ENCODE measurements at places on chromosomes 4 and X.
A peak's percentile ranks its signal among the peaks of the same experiment; 100 is the strongest.

DNA sequence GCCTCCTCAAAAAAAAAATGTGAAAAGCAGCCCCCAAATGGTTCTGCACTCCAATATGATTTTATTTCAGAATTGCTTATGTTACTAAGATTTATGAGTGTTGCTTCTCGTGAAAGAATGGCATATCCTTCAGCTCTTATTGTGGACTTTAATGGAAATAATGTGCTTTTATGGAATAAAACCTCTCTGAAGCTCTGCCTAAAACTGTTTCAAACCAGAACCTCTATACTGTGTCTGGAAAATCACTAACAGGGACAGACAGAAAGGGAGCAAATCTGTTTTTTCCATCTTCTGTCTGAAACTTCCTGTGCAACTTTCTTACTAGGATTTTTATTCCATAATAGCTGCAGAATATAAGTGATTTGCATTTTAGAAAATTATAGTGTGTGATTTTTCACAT lies 493.1 kb downstream of the ANKRD50 start:
- DNase-seq, result no peak

DNA sequence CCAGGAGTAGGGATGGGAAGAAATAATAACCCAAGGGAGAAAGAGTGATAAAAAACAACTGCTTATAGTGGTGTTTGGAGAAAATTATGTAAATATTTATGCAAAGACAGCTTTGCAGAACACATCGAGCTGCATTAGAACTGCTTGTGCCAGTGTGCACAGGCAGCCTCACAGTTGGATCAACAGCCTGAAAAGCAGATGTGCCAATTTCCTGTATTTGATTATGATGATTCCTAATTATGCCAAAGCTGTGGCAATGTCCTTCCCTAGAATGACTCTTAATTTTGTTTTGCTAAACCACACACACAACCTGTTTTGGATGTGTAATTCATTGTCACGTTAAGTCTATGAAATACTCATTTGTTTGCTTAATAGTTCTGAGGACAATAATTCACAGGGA lies 30.6 kb upstream of the ANTXR2 start:
- DNase-seq, result no peak

- no peak for DNase-seq
These were observed 25.0 kb upstream of the RAPGEF2 start for GRCh38 chr4:159077702-159078495.

GRCh38 chr4:76806757-76807156 lies 91.2 kb downstream of the SOWAHB start:
- no peak for DNase-seq

DNA sequence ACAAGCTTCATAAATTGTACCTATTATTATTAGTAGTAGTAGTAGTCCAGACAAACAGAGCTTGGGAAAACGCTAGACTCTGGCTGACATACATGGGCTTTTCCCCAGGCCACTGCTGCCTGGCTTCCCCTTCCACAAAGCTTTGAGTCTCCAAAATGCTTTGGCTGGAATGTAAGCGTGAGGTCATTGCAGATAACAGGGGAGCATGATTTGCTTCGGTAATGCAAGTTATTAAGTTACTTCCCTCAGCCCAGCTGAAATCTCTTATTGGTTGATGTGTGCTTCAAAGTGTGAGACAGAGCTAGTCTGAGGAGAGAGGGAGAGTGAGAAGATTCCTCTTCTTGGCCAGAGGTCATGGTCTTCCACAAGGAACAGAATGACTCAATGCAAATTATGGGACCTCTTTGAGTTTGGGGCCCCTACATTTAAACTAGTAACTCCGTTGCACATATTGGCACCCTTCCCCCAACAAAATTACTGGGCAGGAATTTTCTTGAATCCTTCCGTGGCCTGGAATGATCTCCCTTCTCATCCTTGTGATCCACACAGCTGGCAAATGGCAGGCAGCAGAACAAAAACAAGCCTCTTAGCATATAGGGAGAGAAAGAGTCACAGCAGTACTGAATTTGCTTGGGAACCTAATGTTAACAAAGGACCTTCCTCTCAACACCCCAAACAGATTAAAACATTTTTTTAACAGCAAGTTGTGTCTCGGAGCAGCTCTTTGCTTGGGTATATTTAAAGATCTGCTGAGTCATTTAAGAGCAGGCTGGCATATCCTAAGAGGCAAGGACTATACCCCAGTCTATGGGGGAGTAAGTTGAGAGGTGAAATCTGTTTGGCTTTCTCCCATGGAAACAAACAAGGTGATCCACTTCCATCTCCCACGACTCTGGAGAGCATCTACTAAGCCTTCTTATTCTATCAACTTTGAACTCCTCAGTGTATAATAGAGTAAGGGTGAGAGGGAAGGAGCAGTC lies 19.9 kb downstream of the AR start:
- no peak for DNase-seq

- no peak for DNase-seq
These were observed 20.2 kb downstream of the NHS start for GRCh38 chrX:17395154-17395553.

DNA sequence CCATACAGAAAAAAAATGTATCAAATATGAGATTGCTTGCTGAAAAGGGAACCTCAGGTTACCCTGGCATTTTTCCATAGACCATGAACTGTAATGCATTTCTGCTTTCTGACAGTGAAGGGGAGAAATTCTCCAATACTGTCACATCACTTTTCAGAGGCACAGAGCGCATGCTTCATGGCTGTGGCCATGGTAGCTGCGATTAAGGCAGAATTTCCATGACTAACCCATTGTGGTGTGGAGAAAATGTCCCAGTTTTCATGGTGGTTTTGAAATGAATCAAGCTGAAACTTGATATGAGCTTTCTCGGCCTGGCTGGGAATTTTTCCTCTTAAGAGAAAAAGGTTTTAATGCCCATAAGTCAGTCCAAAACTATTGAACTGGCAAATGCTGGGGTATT lies 39.5 kb upstream of the MAP3K15 start:
- DNase-seq, result no peak

GRCh38 chrX:65755786-65756185 lies 88.3 kb downstream of the MSN start:
- DNase-seq, result no peak

GRCh38 chr4:120617171-120617570 lies 305.4 kb downstream of the PRDM5 start:
- DNase-seq, result no peak

DNA sequence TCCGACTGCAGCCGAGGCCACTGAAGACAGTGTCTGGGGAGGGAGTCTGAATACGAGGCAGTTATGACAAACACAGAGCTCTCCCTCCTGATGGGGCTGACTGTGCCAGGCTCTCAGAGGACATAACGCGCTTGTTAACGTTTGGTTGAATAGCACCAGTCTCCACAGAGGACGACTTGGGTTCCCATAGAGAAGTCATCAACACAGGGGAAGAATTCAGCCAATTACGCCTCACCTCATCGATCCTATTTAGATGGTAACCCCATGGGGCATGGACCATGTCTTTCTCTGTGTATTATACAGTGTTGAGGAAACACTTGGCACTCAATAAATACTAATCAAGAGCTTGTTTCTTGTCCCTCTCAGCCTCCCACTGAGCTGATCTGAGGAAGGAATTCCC lies 642.6 kb upstream of the LCORL start:
- no peak for DNase-seq

DNA sequence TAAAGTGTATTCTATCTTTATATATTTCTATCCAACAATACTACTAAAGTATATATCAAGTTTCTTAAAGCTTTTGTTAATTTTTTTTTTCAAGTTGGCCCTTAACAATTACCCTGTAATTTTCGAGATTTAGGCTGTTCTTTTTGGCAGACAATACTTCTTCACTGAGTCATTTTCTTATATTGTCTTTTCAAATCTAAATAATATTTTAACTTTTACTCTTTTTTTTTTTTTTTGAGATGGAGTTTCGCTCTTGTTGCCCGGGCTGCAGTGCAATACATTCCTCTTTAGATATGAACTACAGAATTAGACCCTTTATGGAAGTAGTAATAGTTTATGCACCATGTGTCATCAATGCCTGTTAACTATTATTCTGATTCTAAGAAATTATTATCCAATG lies 120.7 kb downstream of the GLRA3 start:
- no peak for DNase-seq

GRCh38 chr4:87975466-87975865 lies at the start of gene SPP1:
Gene SPP1, plus strand, starts transcription at chr4:87975714. Its CDS starts 1,182 bp downstream, at chr4:87976896.
- DNase-seq, result peak; percentile 37

GRCh38 chr4:8203817-8204216 lies 4.7 kb downstream of the SH3TC1 start:
- DNase-seq, result no peak

GRCh38 chrX:129462707-129463106 lies 60.6 kb downstream of the SMARCA1 start:
- no peak for DNase-seq

DNA sequence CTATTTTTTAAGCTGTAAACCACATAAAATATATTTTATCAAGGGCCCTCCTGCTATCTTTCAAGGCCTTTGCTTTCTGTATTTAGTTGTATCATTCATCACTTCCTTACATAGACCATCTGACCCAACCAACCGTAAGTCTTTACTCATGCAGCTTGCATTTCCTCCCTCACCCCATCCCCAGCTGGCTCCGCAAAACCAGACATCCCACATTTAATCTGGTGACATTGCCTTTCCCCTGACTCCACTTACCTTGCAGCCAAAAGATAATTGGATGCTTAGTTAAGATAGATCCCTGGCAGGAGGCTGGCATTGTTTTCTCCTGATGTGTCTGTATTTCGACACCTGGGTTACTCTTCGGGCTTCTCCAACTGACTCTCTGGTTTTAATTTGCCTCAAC lies 183.7 kb upstream of the LDB2 start:
- no peak for DNase-seq

- DNase-seq, result no peak
These were observed 51.9 kb upstream of the PRPS1 start for GRCh38 chrX:107576392-107576791.

GRCh38 chrX:56728752-56729151 lies 291 bp upstream of the NBDY start:
- peak; percentile 13 for DNase-seq

GRCh38 chr4:147456706-147457105 lies 24.2 kb upstream of the EDNRA start:
- DNase-seq, result no peak

DNA sequence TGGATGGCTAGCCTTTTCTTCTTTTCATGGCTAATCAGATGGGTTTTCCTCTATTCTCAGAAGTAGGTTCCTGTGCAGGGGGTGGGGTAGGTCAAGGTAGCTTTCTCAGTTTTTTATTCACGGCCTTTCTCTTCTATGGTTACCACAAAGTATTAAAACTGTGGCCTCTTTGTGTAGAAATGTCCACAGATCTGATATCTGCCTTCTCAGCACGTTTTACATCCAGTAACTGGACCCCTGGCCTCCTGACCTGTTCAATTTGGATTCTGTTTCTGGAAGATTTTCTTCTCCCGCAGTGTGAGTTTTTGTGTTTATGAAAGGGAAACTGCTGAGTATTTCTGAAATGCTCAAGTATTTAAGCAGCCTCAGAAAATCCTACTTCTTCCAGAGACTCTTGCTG lies 688.5 kb downstream of the RAPGEF2 start:
- DNase-seq, result no peak

GRCh38 chrX:112851806-112852205 lies 11.2 kb upstream of the AMOT start:
- DNase-seq, result no peak

- DNase-seq, result no peak
These were observed 237.8 kb upstream of the JADE1 start for GRCh38 chr4:128571747-128572146.

DNA sequence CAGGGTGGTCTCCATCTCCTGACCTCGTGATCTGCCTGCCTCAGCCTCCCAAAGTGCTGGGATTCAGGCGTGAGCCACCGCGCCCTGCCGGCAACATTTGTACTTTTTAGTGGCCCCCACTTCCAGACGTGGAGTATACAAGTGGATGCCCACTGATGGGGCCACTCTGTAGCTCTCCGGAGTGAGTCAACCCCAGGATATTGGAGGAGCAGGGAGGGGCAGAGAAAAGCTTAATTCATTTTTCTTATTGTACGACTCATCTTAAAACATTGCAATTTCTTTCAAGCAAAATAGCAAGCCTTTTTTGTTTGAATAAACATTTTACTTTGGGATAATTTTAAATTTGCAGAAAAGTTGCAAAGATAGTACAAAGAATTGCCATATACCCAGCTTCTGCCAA lies 34.6 kb downstream of the FAM9C start:
- DNase-seq, result no peak

DNA sequence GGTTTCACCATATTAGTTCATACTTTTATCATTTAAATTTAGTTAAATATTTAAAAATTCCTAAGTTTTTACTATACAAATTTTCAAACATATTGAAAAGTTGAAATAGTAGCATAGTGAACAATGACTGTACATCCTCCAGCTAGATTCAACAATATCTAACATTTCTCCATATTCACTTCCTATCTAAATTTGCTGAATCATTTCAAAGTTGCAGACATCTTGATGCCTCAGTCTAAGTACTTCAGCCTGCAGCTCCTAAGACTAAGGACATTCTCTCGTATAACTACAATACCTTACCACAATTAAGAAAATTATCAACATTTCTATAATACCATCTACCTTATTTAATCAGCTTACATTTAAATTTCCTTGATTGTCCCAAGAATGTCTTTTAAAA lies 132.7 kb downstream of the TMEM164 start:
- no peak for DNase-seq

Measured in nephron progenitor cell (in vitro differentiated cells).